ENCODE measurements at places on chromosomes 13 and 19.

DNA sequence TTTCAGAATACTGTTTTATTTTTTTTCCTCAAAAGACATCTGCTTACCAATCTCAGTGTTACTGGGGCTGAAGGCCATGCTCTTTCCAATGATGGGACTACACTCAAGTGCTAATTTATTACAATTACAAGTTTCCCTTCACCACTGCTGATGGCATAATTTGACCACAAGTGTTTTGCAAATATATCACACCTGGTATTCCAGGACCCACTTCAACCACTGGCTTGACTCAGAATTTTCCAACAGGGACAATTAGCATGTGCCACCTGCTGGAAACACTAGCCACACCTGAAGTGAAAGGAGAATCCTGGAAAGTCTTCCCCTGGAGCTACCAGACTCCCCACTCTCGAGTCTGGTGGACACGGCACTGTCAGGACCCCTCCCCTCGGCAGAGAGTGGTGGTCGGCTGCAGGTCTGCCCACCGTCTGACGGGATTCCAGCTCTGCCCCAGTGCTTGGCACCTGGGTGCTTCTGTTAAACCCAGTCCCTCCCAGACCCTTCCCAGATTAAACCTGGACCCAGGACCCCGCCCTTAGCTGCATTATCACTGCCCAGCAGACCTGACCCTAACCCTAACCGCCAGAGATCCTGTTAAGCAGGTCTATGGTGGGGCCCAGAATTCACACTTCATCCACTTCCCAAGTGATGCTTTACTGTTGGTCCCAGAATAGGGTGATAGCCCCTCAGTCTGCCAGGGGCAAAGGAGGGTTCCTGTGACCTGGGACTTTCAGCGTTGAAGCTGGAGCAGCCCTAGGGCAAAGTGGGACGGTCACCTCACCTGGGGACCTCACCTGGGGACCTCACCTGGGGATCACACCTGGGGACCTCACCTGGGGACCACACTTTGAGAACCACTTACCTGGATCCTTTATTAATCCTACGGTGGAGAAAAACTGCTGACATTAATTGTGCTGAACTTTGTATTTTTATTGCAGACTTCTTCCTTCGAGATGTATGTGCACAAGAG lies 17.6 kb upstream of the RASA3 start:
- DNase-seq, result no peak

DNA sequence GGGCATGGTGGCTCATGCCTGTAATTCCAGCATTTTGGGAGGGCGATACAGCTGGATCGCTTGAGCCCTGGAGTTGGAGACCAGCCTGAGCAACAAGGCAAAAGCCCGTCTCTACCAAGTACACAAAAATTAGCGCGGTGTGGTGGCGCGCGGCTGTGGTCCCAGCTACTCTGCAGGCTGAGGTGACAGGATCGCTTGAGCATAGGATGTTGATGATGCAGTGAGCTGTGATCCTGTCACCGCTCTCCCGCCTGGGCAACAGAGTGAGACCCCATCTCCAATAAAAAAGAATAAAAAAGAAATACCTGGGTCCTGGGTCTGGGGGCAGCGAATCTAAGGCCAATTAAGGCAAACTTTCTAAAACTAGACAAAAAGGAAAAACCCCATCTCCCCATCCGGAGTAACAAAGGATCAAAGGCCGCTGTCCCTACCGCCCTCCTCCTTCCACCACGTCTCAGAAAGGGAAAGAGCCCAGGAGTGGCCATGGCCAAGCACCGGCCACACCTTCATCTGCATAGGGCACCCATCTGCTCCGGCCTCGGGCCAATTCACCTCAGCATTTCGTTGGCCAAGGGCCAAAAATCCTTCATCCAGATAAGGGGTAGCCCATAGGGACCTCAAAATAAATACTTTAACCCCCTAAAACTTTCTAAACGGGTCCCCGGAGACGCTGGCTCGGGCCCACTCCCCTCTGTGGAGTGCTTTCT lies 851 bp downstream of the ZNF320 start:
- no peak for DNase-seq

- DNase-seq, result no peak
Measured at GRCh38 chr13:99041337-99041736, 63.5 kb upstream of the DOCK9 start.

DNA sequence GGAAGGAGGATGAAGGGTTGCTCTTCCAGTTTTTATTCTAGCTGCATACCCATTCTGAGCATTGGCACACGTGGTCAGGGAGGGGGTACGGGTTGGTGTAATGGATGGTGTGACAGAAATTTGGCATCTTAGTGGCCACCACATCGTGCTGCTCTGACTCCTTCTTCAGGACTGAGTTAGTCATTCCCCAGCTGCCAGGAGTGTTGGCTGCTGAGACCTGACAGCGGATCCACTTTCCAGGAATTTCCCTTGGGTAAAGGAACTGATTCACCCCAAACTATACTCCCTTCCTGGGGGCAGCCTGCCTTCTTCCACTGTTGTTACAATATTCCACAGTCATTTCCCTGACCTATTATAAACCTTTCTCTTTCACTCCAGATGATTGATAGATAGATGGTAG lies 595.5 kb upstream of the KLHL1 start:
- DNase-seq, result no peak

GRCh38 chr19:46386996-46387712 lies 26.2 kb downstream of the CCDC8 start:
- DNase-seq, result no peak

DNA sequence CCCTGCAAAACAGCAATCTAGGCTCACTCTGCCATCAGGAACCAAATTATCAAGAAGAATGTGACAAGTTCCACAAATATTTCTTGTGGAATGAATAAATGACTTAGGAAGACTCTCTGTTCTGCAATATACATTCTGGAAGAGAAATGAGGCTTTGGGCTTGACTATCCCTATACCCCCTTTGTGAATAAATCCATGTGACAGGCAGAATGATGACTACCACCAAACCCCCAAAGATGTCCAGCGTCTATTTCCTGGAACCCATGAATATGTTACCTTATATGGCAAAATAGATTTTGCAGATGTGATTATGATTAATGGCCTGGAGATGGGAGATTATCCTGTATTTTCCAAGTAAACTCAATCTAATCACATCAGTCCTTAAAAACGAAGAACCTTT lies 139.3 kb downstream of the ENOX1 start:
- DNase-seq, result no peak

- no peak for DNase-seq
Measured at GRCh38 chr19:56133858-56134653, 7.0 kb upstream of the ZNF444 start.

Data from activated T-helper 9 cell treated with anti-CD3 and anti-CD28 coated beads, Interleukin-2, amount 50 U/mL, for 16 hours (primary cell).